Fibroblast of pulmonary artery (primary cell): ENCODE measurements at places on chromosomes 7 and 10.

GRCh38 chr7:158666401-158666800 lies 38.2 kb downstream of the NCAPG2 start:
- no peak for DNase-seq

DNA sequence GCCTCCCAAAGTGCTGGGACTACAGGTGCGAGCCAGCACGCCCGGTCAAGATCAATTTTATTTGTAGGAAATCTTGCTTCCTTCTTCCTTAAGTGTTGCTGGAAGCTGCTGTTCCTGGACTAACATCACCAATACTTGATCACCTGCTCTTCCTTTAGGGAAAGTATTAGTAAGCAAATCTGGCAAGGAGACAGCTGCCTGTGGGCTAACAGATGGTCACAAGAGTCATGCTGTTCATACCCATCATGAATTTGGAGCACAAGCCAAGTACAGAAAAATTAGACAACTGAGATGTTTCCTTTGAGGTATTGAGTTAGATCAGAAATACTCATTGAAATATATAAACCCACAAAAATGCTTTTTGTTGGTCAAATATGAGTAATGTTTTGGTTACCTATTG lies 27.9 kb downstream of the BAIAP2L1 start:
- DNase-seq, result peak; percentile 30

DNA sequence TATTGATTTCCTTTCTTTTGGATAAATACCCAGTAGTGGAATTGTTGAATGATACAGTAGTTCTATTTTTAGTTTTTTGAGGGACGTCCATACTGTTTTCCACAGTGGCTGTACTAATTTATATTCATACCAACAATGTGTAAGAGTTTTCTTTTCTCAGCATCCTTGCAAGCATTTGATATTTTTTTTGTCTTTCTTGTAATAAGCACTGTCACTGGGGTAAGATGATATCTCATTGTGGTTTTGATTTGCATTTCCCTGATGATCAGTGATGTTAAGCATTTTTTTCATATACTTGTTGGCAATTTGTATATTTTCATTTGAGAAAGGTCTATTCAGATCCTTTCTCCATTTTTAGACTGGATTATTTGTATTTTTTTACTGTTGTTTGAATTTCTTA lies 308.7 kb downstream of the PTEN start:
- no peak for DNase-seq

- no peak for DNase-seq
Observed at GRCh38 chr10:33307835-33308234, 26.6 kb downstream of the NRP1 start.

GRCh38 chr7:2154121-2154520 lies 78.6 kb downstream of the MAD1L1 start:
- no peak for DNase-seq

- DNase-seq, result peak; percentile 16
Observed at GRCh38 chr10:70053841-70054288, 1.2 kb downstream of the MACROH2A2 start.

DNA sequence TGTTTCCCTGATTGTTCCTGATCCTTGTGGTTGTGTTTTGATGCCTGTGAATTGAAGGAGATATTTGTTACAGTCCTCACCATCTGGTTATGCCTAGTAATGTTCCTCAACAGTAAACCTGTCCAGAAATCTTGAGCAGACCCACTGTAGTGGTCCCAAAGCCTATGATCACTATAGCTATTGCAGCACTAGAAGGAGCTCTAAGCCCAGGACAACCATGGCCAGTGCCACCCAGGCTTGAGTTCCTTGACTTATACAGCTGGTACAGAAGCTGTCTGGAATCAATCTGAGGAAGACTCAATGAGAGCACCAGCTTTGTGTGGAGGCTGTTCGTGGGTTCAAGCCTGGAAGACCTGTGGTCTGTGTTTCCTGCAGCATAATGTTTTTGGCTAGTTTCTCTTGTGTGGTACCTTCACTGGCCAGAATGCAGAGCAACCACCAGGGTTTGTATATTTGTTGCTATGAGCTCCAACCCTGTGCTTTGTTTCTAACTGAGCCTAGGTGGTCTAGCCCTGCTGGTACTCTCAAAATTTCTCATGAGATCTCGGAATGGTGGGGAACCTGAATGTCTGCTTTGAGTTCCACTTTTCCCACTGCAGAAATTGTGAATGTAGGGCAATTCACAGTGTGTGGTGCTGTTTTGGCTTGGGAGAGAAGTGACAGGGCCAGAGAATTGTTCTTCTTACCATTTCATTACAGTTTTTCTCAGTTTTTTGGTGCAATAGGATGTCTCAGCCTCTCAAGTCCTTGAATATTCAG lies 355.2 kb downstream of the SUGCT start:
- DNase-seq, result no peak

DNA sequence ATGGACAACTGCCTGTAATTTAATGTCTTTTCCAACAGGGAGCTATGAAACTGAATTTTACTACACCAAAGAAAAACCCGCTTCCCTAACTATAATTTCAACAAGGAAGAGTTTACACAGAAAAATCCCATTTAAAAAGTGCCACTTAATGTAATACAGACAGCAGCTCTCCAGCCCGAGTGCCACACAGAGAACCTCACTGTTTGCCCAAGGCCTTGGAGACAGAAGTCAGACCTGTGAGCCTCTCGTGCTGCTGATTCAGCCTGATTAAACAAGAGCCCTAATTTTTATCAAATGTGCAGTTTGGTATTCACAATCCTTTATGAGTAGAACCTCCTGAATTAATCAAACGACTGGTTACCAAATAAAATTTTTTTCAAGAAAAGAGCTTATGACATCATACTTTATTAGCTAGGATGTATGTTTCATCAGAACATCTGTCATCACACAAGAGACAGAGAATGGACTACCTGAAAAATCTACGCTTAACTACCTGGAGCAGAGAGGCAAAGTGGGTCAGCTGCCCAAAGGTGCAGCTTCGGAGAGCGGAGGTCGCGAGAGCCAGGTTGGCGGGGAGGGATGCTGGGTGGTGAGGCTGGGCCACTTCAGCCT lies 543.6 kb downstream of the SDK1 start:
- no peak for DNase-seq

GRCh38 chr10:1240341-1240775 lies 184.2 kb downstream of the WDR37 start:
- no peak for DNase-seq

DNA sequence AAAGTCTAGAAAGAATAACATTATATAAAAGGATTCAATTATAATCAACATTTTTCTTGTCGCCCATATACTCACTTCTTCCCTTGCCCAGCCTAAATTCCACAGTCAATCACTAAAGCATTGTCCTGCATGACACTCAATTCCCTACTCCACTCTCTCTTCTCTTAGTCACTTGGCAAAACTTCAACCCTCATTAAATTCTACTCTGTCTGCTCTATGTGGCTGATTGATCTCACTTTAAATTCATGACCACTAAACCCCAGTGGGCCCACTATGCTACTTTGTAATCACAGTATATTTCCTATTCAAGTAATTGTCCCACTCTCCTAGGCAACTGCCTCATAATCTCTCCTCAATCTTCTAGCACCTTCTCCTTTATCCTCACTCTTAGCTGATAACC lies 54.1 kb downstream of the MTERF1 start:
- no peak for DNase-seq

GRCh38 chr7:99363286-99363685 lies 11.2 kb upstream of the ARPC1B start:
- DNase-seq, result no peak

- DNase-seq, result no peak
Observed at GRCh38 chr10:121310151-121310711, 288.0 kb downstream of the FGFR2 start.

GRCh38 chr10:101079874-101080273 lies 18.1 kb downstream of the KAZALD1 start:
- DNase-seq, result no peak

GRCh38 chr10:126840576-126841135 lies 64.6 kb upstream of the DOCK1 start:
- DNase-seq, result no peak

DNA sequence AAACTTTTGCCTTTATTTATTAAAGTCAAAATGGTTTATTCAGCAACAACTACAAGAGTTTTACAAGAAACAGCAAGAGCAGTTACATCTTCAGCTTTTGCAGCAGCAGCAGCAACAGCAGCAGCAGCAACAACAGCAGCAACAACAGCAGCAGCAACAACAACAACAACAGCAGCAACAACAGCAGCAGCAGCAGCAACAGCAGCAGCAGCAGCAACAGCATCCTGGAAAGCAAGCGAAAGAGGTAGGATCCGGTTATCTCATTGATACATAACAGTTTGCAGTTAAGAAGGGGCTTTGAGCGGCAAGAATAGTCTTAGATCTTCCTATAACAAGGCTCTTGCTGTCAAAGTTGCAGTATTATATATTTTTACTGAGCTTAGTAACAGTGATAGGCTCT lies 215.1 kb downstream of the FOXP2 start:
- DNase-seq, result no peak

DNA sequence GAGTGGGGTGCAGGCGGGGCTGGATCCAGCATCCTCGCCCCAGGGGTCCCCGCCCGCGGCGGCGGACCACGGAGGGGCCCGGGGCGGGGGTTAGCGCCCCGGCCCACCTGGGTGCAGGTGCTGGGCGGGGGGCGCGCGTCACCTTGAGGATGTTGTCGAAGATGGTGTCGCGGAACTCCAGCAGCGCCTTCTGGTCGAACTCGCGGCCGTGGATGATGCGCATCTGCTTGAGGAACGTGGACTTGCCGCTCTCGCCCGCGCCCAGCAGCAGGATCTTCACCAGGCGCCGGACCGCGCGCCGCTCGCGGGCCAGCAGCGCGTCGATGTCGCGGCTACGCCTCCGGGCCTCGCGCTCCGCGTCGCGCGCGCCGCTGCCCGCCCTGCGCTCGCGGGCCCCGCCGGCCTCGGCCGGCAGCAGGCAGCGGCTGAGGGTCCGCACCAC lies 376 bp downstream of the GNA12 start:
- DNase-seq, result peak; percentile 46

DNA sequence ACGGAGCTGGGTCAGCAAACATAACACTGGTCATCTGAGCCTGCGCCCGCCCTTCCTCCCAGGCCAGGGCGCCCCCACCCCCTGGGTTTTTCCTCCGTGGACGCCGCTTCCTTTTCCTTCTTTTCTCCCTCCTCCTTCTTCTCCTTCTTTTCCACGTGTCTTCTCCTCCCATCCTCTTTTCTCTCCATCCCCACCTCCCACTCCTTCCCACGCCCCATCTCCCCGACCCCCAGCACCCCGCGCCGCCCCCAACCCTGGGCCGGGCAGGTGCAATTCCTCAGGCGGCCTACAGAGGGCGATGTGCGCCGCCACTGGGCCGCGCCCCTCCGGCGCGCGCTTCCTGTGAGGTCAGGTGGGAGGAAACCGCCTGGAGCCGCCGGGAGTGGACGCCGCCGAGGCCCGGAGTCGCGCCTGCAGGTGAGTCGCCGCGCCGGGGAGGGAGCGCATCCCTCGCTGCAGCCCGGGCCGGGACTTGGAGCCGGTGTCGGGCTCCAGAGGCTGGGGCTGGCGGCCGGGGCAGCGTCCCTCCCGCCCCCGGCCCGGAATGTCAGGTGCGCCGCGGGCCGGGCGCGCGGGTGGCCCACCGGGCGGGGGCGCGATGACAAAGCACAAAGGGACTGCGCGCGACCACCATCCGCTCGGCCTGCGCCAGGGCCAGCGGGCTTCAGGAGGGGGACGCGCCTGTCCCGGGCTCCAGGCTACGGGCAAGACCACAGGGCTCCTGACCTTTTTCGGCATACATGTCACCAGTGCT lies at the start of gene FAM241B:
TSS of gene FAM241B (plus strand) at position 351 of the 754 bp plus-strand sequence. CDS start 1,497 bp downstream, outside the sequence.
- DNase-seq, result peak; percentile 12

DNA sequence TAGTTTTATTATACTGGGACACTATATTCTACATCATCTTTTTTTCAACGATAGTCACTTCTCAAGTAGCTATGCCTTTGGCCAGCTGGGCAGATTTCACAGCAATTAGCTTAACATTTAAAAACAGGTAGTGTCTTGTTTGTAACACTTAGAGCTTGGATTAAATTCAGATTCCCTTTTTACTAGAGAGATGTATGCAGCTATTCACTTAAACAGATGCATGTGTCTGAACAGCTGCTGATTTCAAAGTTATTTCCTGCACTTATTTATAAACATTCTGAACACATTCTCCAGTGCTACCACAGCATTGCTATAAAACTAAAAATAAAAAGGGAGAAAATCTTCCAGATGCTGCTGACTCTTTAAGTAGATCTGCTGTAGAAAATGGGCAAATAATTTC lies 637.2 kb downstream of the POM121L12 start:
- no peak for DNase-seq

GRCh38 chr10:99784727-99785441 lies 2.4 kb downstream of the ABCC2 start:
- no peak for DNase-seq
